Stimulated activated CD8-positive, alpha-beta memory T cell treated with anti-CD3 and anti-CD28 coated beads, Interleukin-4, amount 100 ng/mL, for 4 hours (primary cell): ENCODE measurements at places on chromosomes 4 and X.
A peak's percentile ranks its signal among the peaks of the same experiment; 100 is the strongest.

- DNase-seq = no peak
Measured at GRCh38 chrX:153361781-153362397, 27.9 kb downstream of the ZNF275 start.

GRCh38 chr4:57137261-57137660, 27.1 kb upstream of the IGFBP7 start:
- no peak for DNase-seq

DNA sequence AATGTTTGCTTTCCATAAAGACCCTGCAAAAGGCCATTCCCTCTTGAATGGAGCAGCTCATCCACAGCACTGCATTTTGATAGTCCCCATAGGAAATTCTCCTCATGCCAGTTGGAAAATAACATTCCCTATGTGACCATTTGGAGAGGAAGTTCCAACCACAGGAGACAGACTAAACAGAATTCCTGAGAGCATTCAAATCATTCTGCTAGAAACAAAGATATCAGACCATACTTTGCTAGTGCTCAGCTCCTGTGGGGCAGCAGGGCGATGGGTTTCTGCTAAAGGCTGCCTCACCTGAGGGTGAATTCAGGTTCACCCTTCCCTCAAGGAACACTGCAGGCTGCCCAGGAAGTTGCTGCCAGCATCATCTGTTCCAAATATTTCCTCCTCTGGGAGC, 58.8 kb downstream of the LNX1 start:
- DNase-seq = no peak

DNA sequence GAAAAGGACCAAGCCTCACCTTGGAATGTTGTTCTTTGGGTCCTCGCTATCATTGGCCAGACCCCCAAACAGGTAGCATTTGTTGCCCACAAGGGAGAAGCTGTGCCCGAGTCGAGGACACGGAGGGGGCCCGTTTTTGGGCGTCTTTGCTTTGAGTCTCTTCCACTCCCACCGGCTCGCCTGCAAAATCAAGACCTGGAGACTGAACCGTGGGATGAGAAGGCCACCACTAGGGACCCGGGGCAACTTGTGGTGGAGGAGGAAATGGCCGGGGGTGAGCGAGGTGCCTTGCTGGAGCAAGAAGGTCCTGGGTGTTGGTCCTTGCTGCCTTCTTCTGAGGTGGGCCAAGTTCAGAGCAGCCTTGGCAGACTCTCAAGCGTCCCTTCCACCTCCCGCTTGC, 7.5 kb downstream of the HCFC1 start:
- no peak for DNase-seq

- DNase-seq = no peak
Measured at GRCh38 chrX:44244008-44244407, 99.5 kb downstream of the EFHC2 start.

DNA sequence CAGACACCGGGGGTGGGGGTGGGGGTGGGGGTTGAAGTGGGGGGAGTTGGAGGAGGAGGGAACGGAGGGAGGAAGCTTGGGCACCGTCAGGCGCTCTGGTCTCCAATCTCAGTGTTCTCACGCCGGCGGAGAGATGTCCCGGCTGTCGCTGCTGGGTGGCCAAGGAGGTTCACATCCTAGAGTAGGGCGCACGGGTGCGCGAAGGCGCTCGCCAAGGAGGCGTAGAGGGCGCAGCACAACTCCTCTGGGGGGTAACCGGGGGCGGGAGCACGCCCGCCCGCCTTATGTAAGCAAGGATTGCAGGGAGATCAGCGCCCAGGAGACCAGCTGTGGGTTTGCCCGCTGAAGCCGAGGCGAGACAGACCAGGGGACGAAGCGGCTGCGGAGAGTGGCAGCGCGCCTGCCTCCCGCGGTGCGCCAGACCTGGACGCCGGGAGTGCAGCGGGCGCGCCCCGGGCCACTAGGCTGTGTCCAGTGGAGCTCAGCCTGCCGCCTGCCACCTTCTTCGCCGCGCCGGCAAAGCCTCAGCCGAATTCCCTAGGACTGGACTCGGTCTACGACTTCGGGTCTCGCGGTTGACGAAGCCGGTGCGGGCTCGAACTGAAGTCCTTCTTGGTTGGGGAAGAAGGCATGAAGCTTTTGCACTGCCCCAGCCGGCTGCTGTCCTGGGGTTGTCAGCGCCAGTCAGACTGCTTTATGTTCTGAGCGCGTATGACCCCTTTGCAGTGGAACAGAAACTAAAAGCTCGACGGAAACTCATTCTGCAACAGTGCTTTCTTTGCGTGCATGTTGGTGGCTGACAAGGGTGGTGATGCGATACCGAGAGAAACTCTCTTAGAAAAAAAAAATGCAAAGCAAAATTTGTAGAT, 707 bp upstream of the UNC5C start:
- no peak for DNase-seq

- DNase-seq = no peak
Measured at GRCh38 chrX:133923548-133923947, 61.8 kb downstream of the GPC3 start.

DNA sequence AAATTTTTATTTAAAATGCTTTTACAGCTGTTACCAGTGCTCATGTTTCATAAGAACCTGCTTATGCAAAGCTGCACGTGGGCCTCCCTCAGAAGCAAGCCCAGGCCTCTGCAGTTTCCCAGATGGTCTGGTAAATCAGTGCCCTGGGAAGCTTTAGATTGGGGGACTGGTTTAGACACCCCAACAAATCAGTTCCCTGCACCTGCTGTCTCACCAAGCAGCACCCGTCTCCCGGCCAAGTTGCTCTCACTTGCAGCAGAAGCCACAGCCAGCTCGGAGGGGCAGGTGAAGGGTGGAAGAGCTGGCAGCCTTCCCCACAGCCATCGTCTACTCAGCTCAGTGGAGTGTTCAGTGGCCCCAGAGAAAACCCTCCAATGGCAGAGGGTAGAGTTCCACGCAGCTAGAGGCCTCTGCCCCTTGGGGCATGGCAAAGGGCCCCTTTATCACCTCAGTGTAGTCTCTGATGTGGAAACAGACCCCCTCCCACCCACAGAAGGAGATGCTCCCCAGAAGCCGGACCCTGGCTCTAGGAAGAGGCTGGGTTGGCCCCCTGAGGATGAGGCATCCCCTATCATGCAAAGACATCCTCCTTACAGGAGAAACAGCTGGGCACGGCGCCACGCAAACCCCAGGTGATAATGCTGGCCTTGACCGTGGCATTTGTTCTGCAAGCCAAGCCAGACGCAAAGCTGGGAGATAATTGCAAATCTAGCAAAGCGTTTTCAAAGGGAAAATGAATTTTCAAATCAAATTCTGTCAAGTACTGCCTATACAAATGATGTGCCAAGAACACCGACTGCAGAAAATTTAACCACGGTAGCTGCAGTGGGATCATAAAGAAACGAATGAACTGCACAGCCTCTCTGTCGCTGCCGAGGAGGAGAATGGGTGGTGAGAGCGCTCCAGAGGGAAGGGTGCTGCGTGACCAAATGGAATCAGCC, 51.9 kb downstream of the ZFYVE28 start:
- DNase-seq = no peak

GRCh38 chr4:680551-680927, 6.2 kb downstream of the MYL5 start:
- DNase-seq = no peak

GRCh38 chr4:143085224-143085623, 99.5 kb upstream of the USP38 start:
- DNase-seq = no peak

GRCh38 chr4:67104145-67104544, 441.2 kb downstream of the CENPC start:
- no peak for DNase-seq

GRCh38 chr4:7938266-7938608, 1.4 kb downstream of the AFAP1 start:
- no peak for DNase-seq

GRCh38 chrX:75968293-75968692, 183.2 kb upstream of the MAGEE2 start:
- no peak for DNase-seq

DNA sequence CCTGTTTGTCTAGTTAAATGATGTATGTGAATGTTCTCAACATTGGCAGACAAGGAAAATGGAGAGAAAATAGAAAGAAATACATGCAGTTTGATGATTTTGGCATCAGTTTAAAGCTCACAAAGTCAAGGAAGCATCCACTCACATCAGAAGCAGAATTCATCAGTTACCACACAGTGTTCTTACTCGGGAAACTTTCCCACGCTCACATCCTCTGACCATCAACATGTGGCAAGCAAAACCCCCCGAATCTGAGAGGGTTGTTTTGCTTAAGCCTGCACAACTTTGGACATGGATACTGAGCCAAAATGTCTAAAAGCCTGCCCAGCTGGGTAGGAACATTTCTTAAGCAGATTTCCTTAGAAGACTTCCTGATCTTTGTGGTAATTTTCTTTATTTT, 407.6 kb downstream of the ANKRD50 start:
- DNase-seq = no peak

GRCh38 chr4:140976768-140977167, 156.5 kb downstream of the RNF150 start:
- no peak for DNase-seq

- DNase-seq = no peak
Measured at GRCh38 chr4:91325495-91325894, 978.3 kb upstream of the GRID2 start.

DNA sequence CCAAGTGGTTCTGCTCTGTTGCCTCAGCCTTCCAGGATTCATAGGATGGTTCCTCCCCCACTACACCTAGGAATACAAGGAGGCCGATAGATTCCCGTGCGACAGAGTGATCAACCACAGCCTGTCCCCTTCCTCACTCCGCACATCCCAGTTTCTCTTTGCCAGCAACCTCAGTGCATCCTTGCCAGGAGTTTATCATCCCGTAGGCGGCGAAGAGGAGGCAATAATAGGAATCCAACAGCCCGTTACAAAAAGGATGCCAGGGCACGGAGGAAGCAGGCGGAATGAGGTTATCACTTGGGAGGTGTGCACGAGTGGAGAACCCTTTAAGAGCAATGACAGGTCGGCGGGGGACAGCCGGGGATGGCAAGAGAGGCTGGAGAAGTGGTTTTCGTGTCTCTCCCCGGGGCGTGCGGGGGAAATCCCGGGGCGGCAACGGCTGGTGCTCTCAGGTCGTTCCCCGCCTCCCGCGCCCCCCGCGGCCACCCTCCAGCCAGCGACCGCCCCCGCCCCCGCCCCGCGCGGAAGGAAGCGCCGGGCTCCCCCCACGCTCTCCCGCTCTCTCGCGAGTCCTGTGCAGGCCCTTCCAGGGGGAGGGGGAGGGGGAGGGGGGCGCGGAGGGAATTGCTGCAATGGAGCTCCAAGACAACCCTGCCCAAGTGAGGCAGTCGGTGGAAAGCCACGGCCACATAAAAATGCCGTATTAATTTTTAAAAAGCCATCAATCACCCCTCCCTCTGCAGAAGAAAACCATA, 1.6 kb downstream of the PPP3CA start:
- DNase-seq = peak; percentile 20

GRCh38 chrX:131802836-131803626, 220.1 kb upstream of the STK26 start:
- DNase-seq = peak; percentile 47

DNA sequence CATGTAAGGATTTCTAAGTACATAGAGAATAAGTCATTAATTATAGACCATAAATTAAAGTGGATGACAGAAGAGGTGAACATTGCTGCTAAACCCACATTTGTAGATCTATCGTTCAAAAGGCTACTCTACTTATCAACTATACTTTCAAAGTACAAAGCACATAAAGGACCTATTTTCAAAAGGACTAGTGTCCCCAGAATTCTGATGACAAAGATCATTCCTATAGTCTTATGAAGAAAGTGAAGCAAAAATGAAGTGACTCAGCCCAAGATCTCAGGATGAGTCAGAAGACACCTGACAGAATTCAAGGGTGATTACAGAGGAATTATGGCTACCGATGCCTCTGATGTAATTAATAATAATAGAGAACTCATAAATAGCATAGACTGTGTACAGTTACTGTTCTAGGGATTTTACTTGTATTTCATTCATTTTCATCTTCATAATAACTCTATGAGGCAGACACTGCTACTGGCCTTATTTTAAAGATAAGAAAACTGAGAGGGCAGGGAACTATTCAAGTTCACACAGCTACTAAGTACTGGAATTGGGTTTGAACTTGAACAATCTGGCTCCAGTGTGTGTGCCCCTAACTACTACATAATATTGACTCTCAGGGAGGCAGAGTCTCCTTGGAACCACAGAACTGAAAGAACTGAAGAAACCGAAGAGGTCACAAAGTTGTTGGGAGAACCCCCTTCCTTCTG, 17.1 kb downstream of the USP46 start:
- DNase-seq = no peak

- no peak for DNase-seq
Measured at GRCh38 chrX:8424912-8425311, 39.7 kb upstream of the VCX3B start.

DNA sequence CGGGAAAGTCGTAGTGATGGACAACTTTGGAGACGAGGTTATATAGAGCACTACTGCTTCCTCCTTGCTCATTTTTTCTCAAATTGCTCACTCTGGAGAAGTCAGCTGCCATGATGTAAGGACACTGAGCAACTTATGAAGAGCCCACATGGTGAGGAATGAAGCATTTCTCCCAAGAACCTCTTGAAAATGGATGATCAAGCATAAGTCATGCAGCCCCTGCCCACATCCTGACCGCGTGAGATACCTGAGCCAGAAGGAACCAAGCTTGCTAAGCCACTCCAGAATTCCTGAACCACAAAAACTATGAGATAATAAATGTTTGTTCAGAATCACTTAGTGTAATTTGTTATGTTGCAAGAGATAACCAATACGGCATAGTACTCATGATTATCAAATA, 42.8 kb downstream of the PDE5A start:
- DNase-seq = no peak

- no peak for DNase-seq
Measured at GRCh38 chr4:73446336-73446938, 10.4 kb downstream of the AFP start.

DNA sequence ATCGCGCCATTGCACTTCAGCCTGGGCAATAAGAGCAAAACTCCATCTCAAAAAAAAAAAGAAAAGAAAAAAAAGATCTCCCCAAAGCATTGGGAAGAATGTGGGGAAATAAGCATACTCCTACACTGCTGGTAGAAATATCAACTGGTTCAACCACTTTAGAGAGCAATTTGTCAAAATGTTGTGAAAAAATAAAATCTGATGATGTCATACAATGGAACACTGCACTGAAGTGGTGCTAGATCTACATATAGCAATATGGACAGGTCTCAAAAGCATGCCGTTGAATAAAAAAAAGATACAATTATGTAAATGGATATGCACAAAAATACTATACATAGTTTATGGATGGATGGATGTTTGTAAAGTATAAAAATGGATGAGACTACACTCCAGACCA, 18.3 kb upstream of the HUWE1 start:
- DNase-seq = no peak

- DNase-seq = no peak
Measured at GRCh38 chrX:44503560-44503959, 39.1 kb downstream of the FUNDC1 start.

DNA sequence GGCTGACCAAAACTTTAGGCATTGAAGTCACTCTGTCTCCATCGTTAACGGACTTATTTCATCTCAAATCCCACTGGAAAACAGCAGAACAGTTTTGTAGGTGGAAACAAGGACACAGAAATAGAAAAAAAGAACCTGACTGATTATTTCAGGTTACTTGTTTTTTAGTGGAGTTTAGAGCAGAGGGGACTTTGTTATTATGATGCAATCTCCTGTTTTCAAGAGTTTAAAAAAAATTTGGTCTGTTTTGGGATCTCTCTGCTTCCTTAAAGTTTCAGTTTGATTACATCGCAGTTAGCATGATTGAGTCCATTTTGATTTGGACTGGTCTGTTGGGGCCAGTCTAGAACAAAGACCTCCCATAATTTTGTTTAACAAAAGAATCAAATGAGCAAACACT, 13.6 kb downstream of the PROM1 start:
- DNase-seq = no peak

- DNase-seq = no peak
Measured at GRCh38 chrX:107725761-107726555, 49.6 kb downstream of the TSC22D3 start.
